ENCODE measurements at places on chromosomes 5 and 9.

- no peak for DNase-seq
Observed at GRCh38 chr9:115195912-115196311, 78.0 kb upstream of the TNC start.

DNA sequence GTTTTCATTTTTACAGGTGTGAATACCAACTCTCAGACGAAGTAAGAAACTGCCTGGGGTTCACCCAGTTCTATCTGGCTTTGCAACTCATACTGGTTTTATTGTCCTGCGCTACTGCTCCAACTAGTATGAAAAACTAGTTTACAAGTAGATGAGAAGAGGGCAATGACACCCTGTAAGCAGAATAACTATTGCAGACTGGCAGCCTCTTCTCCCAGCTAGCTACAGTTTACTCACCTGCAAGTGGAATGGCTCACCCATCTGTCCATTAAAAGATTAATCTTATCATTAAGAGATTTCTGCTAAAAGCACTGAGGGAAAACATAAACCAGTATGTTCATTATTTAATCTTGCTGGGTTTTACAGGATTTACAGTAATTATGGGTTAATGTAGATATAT, 113.4 kb downstream of the FRMD3 start:
- no peak for DNase-seq

DNA sequence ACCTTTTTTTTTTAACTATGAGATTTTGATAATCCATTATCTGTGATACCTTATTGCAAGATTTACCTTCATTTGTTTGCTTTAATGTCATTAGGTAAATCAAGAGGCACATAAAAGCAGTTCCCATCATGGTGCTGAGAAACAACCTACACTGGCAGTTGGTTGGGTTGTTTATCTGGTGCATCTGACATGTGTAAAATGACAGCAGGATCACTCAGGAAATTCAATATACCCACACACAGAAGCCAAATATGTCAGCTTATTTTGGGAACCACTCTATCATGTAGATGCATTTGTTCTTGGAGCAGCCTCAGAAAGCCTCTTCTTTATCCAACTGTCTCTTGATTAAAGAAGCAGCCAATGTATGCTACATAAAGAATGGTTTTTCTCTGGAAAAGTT, 7.8 kb upstream of the CCDC192 start:
- no peak for DNase-seq

DNA sequence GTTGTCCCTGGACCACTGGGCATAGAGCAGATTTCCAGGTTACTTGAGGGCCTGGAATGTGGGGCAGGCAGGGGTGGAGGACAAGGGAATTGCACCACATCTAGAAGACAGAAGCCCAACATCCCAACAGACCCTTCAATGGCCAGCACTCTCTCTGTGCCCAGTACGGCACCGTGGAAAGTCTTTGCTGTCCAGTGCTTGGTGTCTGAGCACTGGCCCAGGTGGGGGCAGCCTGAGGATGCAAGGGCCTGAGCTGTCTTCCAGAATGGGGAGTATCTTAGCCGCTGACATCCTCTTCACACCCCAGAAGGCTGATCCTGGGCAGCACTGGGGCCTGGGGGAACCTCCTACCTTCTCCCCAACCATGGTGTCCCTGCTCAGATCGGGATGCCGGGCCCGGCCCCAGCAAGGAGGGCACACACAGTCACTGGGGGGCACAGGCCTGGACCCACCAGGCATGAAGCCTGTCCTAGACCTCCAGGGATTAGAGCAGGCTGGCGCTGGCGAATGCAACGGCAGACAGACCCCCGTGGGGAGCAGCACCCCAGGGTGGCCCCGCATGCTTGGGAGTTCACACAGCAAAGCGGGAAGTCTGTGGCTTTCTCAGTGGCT, 40.6 kb upstream of the OLFM1 start:
- no peak for DNase-seq
